ENCODE measurements at places on chromosomes 4 and X.
A peak's percentile ranks its signal among the peaks of the same experiment; 100 is the strongest.

GRCh38 chr4:27040356-27040755, 179.7 kb downstream of the STIM2 start:
- no peak for DNase-seq

- DNase-seq = no peak
Measured at GRCh38 chr4:8278421-8279287, 9.1 kb downstream of the HTRA3 start.

DNA sequence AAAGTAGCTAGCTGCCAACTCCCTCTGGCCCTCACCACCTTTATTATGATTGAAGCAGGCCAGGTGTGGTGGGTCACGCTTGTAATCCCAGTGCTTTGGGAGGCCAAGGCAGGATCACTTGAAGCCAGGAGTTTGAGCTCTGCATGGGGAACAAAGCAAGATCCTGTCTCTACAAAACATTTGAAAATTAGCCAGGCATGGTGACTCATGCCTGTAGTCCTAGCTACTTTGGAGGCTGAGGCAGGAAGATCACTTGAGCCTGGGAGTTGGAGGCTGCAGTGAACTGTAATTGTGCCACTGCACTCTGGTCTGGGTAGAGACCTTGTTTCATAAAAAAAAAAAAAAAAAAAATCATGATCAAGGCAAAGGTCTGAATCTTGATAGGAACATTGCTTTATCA, 467.0 kb upstream of the DIPK2B start:
- DNase-seq = no peak

DNA sequence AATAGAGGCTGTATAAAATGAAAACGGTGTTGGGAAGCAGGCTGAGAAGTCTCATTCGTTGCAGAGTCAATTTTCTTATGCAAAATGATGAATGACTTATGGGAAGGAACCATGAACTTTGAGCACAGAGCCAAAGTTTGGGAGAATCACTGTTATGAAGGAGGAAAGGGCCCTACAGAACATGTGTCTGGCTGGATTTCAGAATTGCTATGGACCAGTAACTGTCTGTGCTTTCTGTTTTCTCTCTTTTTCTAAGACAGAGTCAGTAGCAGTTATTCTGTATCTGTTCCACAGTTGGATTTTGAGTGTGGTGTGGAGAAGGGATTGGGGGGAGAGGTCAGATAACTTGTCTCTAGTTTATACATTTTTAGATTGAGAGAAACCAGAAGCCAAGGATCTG, 265.0 kb upstream of the HS3ST1 start:
- no peak for DNase-seq

DNA sequence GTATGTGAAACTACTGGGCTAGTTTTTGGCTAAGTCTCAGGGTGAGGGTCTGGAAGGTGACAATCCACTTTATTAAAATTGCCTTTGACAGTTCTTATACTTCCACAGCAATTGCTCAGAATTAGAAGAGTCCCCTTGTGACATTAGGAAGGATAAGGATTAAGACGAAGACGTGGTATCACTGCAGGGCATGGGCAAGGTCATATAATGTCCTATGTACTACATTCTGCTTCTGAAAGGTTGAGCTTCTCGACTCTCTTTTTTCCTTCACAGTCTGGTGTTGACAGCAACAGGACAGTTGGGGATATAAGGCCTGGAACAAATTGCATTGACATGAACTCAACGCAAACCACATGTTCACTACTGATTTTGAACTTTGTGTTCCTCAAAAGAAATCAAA, 40.9 kb upstream of the PRDM5 start:
- DNase-seq = no peak

- peak; percentile 37 for DNase-seq
Measured at GRCh38 chr4:67550451-67550850, 5.1 kb upstream of the CENPC start.

DNA sequence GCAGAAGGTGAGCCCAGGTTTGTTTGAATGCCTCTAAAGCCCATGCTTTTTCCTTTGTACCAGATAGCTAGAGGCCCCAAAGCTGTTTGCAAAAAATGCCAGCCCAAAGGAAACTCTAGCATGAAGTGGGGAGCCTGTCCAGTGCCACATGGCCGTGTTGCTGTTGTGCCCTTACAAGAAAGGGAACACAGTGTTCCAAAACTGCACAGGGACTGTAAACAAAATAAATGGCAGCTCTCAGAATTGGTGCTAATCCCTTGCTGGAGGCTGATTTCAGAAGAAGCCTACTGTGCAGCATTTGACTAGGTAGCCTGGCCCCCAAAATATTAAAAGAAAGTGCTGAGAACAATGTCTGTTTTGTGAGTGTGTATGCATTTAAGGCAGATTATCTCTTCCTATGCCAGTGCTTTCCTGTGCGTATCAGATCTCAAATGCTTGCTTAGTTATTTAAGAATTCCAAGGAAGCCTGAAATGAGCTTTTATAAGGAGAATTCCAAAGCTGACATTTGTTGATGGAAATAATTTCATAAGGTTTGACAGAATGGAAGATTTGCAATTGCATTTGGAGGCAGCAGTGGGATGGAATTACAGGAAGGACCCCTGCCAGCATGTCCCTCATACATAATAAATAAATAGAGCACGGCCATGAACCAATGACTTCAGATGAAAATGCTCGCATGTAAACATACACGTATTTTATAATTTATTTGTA, 115.7 kb downstream of the IRF2 start:
- DNase-seq = no peak

DNA sequence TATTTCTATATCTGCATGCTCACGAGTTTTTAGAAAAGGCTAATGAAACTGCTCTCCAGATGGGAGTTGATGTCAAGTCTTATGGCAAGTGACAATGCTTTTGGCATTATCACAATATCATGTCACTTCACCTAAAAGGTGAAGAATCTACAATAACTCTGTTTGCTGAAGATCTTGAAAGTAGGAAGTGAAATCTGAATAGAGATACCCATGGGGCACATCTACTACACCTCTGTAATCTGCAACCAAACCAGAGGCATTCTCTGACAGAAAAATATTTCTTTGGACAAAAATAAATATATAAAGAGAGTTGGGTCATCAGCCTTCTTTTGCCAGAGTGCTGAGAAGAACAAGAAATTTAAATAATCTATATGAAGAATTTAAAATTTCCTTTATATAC, 3.9 kb upstream of the VAMP7 start:
- DNase-seq = no peak

- DNase-seq = no peak
Measured at GRCh38 chr4:80922941-80923340, 107.6 kb upstream of the BMP3 start.

- no peak for DNase-seq
Measured at GRCh38 chr4:159483782-159484741, 381.2 kb downstream of the RAPGEF2 start.

- DNase-seq = no peak
Measured at GRCh38 chr4:73831569-73831968, 4.9 kb upstream of the CXCL6 start.

DNA sequence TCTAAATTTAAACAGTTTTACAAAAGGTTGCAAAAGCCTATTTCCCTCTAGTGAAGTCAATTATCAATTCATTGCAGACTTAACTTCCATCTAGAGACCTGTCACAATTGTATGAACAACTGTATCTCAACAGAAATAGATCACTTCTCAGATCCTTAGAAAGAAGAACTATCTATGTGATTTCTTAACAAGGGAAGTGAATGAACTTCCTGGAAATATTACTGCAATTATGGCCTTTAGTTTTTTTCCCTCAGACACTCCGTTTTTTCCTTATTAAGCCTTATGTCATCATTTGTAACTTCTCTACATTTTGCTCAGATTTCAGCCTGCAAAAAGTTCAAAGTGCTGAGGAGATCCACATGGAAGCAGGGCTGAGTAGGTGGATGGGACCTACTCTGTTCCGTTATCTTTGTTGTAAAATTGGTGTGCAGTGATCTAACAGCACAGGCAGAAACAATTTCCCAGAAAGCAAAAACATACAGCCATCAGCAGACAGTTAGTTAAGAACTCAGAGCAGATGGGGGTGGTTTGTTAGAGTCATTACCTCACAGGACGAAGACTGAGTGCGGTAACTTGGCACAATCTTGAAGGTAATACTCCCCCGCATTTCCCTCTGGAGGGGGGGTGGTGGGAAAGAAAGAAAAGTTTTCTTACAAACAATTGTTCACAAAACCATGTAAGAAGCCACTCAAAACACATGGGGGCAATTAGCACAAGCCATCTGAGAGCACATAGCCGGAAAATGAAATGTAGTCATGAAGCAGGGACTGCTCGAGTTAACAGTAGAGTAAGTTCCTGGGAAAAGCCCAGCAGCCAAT, 112.3 kb downstream of the NYX start:
- DNase-seq = no peak

GRCh38 chr4:99564921-99565320, 1.1 kb upstream of the TRMT10A start:
- DNase-seq = no peak

DNA sequence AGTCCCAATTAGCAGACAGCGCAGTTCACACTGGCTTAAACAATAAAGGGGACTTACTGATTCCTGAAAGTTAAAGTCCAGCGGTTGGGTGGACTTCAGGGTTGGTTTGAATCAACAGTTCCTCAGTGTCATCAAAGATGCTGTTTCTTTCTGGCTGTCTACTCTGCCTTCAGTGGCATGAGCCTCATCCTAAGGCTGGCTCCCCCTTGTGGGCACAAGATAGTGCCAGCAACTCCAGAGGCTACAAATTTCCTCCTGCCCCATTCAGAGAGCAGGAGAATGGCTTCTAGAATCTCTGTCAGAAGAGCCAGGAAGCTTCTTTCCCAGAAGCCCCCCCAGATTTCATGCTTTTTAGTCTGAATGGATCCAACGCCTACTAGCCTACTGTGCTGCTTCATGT, 82.4 kb upstream of the MTM1 start:
- DNase-seq = peak; percentile 58

- no peak for DNase-seq
Measured at GRCh38 chr4:83013420-83013867, 2.8 kb upstream of the LIN54 start.

DNA sequence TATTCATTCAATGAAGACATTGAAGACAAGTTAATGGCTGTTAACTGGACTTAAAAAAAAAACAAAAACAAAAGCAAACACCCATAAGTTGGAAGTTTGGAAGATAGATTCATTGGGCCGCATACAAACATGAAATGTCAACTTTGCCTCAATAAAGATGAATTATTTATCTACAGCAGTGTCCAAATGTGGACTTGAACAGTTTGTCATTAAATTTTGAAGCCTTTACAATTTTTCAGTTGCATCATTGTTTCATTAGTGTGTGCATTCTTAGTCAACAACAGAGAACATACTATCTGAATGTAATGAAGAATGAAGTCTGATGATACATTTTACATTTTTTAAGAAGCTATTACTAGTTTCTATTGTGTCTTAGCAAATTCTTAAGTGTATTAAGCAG, 152.1 kb downstream of the SLIT2 start:
- DNase-seq = no peak

DNA sequence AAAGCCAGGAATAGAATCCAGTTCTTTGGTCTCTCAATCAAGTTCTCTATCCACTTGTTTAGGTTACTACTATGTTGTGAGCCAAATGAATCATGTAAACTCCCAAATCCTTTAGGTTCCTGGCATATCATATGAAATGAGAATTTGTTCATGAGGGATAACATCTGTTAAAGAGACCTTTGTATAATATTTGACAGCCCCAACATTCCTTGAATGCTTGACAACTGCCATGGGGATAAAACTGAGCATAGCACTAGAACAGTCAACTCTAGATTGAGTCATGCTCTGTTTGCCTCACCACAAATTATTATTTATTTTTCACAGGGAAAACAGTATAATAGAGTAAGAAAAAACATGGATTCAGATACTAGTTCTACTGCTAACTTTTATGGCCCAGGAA, 93.3 kb downstream of the NAA11 start:
- no peak for DNase-seq

DNA sequence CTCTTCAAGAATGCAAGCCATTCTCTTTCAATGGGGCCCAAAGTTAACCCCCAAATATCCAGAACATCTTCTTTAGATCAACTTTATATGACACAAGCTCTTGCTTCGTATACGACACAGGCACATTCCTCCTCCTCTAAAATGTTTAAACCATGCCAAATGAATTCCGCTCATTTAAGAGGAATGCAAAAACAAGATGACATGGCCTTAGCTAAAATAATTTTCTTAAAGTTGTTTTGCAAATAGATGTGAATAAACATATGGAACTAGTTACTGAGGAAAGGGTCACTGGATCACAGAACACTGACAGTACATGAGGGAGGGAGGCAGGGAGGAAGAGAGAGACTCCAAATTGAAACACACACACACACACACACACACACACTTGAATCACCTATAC, 97.4 kb downstream of the RASL11B start:
- DNase-seq = no peak

DNA sequence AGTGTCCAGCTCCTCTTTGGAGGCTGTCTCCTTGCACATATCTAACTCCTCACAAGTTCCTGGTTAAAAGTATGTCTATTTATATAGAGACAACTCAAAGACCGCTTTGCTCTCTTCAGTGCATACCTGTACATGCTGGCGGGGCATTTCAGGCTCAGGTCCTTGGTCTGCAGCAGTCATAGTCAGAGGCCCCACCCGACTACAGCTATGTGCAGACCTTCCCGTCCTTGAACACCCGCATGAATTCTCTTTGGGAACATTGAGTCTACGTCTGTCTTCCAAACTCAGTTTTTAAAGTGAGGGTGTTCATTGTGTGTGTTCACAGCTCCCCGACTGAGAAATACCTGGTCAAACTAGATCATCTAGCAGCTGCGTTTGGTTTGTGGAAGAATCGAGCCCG, 4.2 kb downstream of the BCOR start:
- no peak for DNase-seq

GRCh38 chr4:48262926-48263325, 6.7 kb downstream of the TEC start:
- DNase-seq = no peak

DNA sequence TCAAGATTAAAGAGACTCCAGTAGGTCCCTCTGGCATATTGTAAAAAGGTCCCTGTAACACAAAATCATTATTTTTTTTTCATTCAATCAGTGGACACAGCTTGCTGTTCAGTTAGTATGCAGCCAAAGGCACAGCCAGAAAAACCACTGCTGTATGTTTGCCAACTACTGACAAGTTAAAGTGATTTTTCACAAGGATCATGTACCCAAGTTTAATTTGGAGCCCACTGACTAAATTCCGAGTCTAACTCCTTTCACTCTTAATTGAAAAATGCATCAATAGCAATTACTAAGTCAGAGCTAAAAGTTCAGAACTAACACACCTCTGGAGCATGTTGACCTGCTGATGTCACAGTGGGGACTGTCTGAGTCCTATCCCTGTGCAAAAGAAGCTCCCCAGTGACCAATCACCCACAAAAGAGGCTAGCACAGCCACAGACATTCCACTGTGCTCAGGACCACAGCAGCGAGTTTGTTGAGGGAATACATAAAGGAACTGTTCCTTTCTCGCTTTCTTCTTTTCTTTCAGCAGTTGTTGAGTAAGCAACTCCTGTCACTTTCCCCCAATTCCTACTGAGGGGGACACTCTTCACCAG, 60.4 kb downstream of the STX18 start:
- no peak for DNase-seq
